Activated CD8-positive, alpha-beta memory T cell treated with anti-CD3 and anti-CD28 coated beads for 24 hours (primary cell): ENCODE measurements at places on chromosomes 2 and 18.

DNA sequence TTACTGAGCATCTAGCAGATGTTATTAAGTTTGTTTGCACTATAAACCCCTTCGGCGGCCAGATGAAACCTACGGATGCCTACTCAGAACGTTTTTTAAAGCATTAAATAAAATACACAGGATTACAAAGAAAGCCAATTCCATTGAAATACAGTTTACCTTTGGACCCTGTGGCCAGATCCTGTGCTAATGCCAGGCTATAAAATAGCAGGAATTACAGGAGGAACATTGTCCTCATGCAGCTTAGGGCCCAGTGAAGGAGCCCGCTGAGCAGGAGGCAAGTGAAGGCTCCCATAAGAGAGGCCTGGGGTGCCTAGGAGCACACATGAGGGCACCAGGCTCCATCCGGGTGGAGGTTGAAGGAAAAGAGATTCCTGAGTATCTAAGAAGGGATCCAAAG is 310.4 kb downstream of the MTX2 start:
- no peak for DNase-seq

GRCh38 chr2:153786016-153786415 is 85.7 kb upstream of the GALNT13 start:
- no peak for DNase-seq

DNA sequence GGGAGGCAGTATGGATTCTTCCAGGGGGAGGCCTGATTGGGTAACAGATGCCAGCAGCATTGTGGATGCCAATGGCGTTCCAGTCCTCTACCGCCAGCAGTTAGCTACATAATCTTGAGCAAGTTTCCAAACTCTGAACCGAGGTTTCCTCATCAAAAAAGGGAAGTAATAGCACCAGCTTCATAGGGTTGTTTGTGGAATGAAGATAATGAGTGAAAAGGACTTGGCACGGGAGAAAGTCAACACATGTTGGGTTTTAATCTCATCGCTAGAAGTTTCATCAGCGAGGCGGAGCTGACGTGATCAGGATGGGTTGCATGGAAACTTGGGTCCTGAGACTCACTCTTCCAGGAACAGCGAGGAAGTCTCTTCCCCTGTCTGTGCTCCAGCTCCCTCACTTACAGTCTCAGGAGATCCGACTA is 266.7 kb downstream of the SH3BP4 start:
- no peak for DNase-seq

GRCh38 chr2:231581328-231581727 is 11.3 kb upstream of the TEX44 start:
- DNase-seq: no peak

GRCh38 chr18:37712776-37713175 is 147.2 kb upstream of the CELF4 start:
- no peak for DNase-seq

DNA sequence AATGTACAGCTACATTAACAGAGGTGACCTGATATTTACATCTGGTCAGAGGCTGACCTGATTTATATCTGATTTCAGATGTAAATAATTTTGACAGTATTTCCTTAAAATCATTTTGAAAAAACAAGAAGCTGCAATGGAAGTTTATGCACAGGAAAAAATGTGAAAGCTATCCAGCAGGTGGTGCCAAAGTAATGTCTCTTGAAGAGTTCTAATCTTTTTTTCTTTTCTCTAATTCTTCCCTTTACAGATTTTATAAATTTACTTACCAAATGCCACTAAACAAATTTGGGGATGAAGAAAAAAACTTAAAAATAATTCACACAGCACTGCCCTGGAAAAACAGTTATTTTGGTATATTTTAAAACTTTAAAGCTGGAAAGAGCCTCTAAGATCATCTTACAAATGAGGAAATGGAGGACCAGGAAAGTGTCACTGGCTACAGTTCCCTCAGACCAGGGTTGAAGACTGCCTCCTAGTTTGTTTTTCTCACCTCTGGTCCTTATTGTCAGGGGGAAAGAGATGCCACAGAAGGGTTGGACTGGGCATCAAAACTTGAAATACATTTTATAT is 16.4 kb upstream of the FBLN7 start:
- DNase-seq: no peak
